ENCODE measurements at places on chromosomes 11 and 22.

DNA sequence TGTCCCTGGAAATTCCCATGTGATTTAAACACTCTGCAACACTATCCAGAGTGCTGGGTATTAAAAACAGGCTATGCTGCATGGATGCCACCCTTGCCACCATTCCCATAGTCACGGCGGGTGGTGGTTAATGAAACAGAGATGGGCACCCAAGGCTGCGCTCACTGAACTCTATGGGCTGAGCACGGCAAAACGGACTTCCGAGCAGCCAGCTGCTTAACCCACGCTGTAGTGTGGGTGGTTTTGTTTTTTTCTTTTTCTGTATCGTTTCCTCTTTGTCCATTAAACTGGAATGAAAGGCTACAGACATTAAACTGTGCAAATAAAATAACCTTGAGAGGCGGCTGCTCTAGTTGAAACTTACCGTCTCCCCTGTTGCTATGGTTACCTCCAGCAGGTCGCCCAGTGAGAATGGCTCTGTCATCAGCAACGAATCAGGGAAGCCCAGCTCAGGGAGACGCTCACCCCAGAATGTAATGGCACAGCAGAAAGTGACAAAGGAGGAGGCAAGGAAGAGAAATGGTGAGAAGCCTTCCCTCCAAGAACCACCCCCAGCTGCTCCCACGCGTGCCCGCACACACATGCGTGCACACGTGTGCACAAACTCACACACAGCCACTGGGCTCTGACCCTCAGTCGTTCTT lies 102.1 kb downstream of the C11orf91 start:
- no peak for DNase-seq

DNA sequence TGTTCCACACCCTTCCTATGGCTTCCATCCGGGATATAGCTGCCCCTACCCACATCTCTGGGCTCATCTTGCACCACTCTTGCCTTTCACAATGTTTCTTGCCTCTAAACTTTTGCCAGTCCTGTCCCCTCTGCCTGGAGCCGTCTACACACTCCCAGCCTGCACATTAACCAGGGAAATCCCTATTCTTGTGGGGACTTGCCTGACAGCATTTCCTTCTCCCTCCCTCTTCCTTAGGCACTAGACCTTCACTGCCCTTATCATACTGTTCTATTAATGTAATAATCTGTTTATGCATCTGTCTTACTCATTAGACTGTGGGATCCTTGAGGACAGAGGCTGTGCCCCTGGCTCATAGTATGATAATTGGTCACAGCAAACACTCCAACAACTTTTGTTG lies 5.8 kb upstream of the TTC12 start:
- no peak for DNase-seq

GRCh38 chr22:31917227-31917921 lies 27.0 kb upstream of the YWHAH start:
- DNase-seq = no peak

DNA sequence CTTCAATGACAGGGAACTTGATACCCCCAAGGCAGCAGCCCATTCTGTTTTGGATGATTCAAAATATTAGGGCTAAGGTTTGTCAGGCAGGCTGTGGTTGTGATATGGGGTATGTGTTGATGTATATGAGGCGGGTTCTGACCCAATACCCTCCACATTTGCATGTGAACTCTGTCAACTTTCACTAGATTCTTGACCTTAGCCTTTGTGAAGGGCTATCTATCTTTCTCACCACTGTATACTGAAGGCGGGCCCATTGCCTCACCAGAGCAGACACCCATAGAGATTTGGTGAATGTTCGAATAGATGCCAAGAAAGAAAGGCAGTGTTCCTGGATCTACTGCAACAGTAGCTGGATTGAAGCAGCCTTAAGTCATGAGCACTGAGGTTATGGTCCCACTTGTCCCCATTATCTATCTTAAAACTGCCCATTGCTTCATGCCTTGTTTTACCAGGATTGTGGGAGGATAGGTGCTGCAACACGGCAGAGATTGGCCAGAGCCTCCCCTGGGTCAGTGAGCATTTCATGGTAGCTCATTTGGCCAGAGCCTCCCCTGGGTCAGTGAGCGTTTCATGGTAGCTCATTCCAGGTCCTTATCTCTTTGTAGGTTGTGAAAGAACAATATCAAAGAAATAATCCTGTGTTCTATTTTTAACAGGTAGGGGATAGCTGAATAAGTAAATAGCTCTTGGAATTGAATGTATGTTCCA lies 399.6 kb downstream of the TMEM135 start:
- DNase-seq = no peak

DNA sequence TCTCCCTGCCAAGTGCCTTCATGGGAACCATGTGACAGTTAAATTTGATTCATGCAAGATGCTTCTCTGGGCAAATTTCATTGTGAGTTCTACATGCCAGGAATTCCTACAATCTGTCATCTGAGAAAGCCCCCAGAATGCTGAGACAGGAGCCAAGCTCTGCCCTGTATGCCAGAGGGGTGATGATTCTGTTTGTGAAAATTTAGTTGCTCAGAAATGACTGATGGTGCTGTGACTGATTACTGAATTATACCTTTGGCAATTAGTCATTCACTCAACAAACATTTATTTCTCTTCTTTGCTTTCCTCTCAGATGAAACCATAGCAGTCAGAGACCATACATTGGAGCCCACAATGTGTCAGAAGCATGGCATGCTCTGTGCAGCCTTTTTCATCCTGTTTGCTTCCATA lies 69.0 kb upstream of the ZBED5 start:
- no peak for DNase-seq

- peak; percentile 57 for DNase-seq
Measured at GRCh38 chr11:125923012-125923579, 18.8 kb downstream of the DDX25 start.
